Natural killer cell (primary cell): ENCODE measurements at places on chromosomes 1 and 21. TPM values are rescaled to one million over a fixed set of nuclear protein-coding genes. Genes with fewer than 3 reads are reported as not detected.

The C1orf116 gene
- total RNA-seq: 0.21 TPM

The VTCN1 gene
- total RNA-seq: not detected

The CHAF1B gene
- 7.6 TPM for total RNA-seq

GRCh38 chr1:46477153-46477929 lies 12.3 kb upstream of the DMBX1 start:
- no peaks in the 10 kb centered on the region for H3K27me3 ChIP-seq
- no peaks in the 10 kb centered on the region for H3K4me1 ChIP-seq
- H3K27ac ChIP-seq: no peak overlapping the region

- DNase-seq: no peak
- H3K27me3 ChIP-seq: peaks cover 4% of the 10 kb centered on the region
- H3K27ac ChIP-seq: no peak overlapping the region
- no peak overlapping the region for H3K4me3 ChIP-seq
Observed at GRCh38 chr1:168892931-168893330, 163.9 kb upstream of the DPT start.

GRCh38 chr1:92262516-92262915 lies 36.3 kb downstream of the GLMN start:
- no peak overlapping the region for H3K27ac ChIP-seq
- no peaks in the 10 kb centered on the region for H3K27me3 ChIP-seq
- H3K4me3 ChIP-seq: no peak overlapping the region
- H3K36me3 ChIP-seq: peaks cover 51% of the 10 kb centered on the region
